ENCODE measurements at places on chromosomes 6 and 20.

DNA sequence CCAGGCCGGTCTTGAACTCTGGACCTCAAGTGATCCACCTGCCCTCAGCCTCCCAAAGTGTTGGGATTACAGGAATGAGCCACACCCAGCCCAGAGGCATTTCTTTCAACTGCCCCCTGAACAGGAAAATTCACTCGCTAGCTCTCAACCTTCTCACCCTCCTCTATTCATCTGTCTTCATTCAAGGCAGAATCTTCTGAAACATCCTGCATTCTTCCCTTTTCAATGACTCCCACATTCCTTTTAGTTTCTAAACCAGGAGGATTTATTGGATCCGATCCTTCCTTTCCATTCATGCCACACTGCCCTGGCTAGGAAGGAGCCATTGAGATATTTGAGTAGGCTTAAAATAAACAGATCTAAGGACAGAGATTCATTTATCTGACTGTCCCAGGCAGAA, 52.9 kb downstream of the C6orf52 start:
- DNase-seq = no peak

DNA sequence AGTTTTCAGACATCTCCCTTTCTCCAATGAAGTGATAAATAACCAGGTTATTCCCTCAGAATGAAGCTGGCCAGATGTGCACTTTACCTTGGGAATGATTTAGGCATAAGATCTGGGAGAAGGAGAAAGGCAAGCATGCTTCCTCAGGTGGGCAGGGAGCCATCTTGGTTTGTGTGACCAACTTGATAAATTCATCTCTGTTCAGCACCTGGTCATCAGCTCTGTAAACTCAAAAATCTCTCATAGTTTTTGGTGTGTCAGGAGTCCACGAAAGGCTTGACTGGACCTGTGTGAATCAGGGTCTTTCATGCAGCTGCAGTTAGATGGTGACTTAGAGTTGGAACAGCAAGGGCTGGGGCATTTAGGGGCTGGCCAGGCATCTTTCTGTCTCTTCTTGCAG, 24.5 kb downstream of the ENPP1 start:
- no peak for DNase-seq

DNA sequence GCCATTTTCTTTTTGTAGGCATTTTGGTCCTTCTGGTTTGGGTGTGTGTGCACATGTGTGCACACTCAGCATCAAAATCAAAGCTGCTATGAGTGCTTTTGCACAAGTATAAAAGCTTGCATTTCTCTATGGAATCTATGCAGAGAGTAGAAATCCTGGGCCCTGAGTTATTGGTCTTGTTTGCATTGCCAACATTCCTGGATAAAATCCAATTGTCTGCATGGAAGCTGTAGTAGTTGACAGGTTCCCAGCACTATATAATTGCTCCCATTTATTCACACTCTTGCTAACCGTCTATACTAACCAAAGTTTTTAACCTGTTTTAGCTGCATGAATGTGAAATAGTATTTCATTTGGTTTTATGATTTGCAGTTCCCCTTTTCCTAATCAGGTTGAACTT, 277.0 kb downstream of the FOXA2 start:
- no peak for DNase-seq

GRCh38 chr6:168988801-168989200, 264.8 kb downstream of the THBS2 start:
- no peak for DNase-seq

- DNase-seq = no peak
Measured at GRCh38 chr6:101662111-101662897, 268.8 kb downstream of the GRIK2 start.

- DNase-seq = no peak
Measured at GRCh38 chr20:611843-612185, 1.7 kb upstream of the TCF15 start.

DNA sequence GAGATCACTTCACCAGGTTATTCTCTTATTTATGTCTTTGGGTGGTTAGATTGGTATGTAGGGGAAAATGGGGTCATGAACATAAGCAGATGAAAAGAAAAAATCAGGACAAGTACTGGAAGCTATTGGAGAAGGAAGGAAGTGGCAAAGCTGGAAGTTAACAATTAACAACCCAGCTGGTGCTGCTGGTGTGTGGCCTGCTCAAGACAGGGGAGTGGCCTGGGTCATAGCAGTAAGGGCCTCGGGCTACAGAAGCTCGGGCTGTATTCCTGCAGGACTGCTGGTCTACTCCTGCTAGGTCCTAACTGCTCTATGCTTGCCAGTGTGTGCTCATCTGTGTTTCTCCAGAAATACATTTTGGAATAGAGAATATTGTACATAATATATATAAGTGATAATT, 19.6 kb downstream of the MYLIP start:
- no peak for DNase-seq
